Cerebellar nuclear complex (tissue), 1 donor: ENCODE measurements at places on chromosomes 4 and X.

DNA sequence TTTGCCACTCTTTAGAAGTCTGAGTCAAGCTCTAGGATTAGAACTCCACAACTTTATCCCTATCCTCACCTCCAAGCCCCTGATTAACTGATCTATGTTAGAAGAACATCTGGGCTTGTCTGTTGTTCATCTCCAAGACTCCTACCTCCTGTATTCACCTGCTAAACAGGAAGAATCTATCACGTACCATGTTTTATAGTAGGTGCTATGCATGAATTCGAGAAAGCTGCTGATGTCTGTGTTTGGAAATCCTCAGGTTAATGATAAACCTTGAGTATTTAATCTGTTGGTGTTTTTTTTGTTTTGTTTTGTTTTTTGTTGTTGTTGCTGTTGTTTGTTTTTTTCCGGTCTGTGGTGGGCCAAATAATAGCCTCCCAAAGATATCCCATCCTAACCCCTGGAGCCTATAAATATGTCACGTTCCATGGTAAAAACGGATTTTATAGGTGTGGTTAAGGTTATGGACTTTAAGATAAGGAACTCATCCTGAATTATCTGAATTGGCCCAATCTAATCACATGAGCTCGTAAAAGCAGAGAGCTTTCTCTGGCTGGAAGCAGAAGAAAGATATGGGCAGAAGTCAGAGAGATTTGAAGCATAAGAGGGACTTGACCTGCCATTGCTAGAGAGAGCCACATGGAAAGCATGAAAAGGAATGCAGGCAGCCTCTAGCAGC, 101.2 kb upstream of the DUSP21 start:
- DNase-seq, result no peak

GRCh38 chrX:129769467-129770154, 10.1 kb upstream of the SASH3 start:
- DNase-seq, result no peak

- DNase-seq, result no peak
Measured at GRCh38 chr4:31682796-31683195, 962.6 kb downstream of the PCDH7 start.

GRCh38 chrX:140933874-140934655, 68.3 kb upstream of the SPANXB1 start:
- no peak for DNase-seq

- DNase-seq, result no peak
Measured at GRCh38 chrX:38426785-38427184, 74.4 kb downstream of the OTC start.

DNA sequence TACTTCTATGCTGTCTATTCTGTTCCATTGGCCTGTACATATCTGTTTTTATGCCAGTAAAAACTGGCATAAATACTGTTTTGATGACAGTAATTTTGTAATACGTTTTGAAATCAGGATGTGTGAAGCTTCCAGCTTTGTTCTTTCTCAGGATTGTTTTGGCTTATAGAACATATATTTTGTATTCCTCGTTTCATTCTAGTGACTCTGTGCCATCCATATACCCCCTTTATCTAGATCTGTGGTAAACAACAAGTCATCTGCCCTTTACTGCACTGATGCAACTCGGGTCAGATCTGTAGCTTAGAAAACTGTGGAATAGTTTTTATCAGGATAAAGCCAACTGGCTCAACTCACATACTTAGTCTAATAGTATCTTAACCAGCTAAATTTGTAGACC, 233.7 kb downstream of the PRDM5 start:
- no peak for DNase-seq

- DNase-seq, result no peak
Measured at GRCh38 chr4:82611982-82612381, 50.2 kb upstream of the TMEM150C start.

GRCh38 chrX:370963-371745, 15.6 kb downstream of the PPP2R3B start:
- no peak for DNase-seq

- DNase-seq, result no peak
Measured at GRCh38 chr4:31783311-31783710, 1063.1 kb downstream of the PCDH7 start.

- DNase-seq, result no peak
Measured at GRCh38 chr4:152258804-152259708, 276.8 kb downstream of the FBXW7 start.

DNA sequence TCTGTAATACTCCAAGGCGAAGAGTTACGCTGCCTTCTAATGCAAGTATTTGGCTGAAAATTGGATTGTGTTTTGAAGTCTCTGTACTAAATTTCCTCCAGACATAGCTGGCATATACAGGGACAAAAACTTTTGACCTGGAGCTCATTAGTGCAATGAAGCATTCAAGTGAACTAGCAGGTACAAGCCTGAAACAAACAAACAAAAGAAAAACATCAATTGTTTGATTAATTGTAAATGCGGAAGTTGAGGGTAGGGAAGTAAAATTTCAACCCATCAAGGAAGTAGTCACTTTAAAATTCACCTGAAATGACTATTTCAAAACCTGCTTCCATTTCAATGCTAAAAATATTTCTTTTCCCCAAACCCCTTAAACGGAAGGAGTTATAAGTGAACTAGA, 516.3 kb upstream of the ATOH1 start:
- DNase-seq, result no peak

GRCh38 chr4:125459531-125459930, 144.8 kb downstream of the FAT4 start:
- DNase-seq, result no peak

- DNase-seq, result no peak
Measured at GRCh38 chr4:19748519-19749479, 502.9 kb upstream of the SLIT2 start.

GRCh38 chr4:43564591-43564990, 672.1 kb downstream of the GRXCR1 start:
- DNase-seq, result no peak

DNA sequence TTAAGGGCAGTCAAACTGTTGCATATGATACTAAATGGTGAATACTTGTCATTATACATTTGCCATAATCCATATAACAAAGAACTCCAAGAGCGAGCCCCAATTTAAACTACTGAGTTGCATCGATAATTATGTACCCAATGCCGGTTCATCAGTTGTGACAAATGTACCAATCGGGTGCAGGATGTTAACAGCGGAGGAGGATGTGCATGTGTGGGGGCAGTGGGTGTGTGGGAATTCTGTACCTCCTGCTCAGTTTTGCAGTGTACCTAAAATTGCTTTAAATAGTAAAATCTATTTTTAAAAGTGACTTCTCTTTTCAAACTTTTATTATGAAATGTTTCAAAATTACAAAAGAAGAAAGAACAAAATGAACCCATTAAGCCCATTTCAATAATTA, 20.8 kb upstream of the CDS1 start:
- DNase-seq, result no peak

DNA sequence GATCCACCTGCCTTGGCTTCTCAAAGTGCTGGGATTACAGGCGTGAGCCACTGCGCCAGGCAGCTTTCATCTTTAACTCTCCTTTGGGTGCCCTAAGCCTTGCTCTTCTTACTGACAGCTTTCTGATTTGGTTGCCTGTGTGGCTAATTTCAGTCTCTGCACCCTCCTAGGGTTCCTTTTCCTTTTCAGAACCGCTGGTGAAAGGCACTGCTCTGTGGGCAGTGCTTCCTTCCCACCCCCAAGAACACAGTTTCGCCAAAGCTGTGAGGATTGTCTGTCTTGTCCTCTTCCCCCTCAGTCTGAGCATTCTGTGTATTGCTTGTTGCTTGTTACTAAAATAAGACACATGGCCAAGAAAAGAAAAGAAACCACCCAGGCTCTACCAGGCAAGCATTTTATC, 101.4 kb upstream of the FRMPD3 start:
- DNase-seq, result no peak

- no peak for DNase-seq
Measured at GRCh38 chr4:121070274-121070673, 2.1 kb downstream of the NDNF start.

- peak; percentile 8 for DNase-seq
Measured at GRCh38 chr4:110510955-110511544, 35.1 kb downstream of the ENPEP start.

DNA sequence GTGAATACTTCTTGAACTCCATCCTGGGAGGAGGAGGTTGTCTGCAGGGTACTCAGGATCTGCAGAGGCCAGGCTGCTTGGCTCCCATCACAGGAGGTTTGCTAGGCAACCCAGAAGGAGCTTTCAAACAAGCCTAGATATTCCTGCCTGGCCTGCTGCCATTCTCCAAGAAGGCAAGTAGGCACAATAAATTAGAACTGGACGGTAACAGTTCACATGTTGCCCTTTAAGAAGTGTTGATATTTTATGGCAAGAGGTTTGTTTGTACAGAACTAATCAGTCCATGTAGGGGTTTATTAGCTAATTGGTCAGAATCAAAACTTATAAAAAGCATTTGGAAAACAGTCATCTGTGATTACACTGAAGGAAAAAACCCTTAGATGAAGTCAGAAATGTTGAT, 39.3 kb downstream of the SYNPO2 start:
- DNase-seq, result no peak

DNA sequence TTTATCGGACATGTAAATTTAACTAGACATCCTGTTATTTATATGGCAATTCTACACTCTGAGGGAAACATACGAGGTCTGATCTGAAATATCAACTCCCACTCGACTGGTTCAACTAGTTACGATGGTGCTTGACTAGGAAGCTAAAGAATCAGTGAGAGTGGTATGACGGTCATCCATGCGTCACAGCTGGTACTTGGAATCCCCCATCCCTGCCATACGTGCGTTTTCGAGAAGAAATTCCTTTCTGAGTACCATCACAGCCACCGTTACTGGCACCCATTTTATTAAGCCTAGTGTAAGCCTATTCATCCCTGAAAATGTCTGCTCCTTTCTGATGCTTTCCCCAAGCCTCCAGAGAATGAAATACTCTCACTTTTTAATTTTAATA, 695 bp upstream of the PIGA start:
- no peak for DNase-seq

DNA sequence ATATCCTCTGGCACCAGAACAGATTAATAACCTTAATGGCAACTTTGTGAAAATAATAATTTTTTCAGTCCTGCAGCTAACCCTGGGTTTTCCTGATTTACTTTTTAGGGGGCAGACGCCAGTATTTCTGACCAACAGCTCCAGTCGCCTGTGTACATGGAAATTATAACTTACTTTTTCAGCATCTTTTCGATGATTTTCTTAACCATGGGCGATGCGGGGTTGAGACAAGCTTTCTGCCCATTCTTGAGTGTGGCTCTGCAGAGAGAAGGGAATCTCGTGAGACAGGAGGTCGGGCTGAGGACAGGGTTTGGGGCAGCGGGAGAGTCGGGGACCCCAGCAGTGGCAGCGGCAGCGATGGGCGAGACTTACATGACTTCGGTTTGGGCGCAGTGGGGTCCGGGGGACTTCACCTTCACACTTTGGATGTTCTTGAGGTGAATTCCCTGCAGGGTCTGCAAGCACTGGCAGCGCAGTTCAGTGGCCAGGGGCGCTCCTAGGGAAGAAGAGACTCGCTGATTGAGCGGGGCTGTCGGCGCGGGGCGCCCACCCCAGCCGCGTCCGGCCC, 484 bp downstream of the CXCL2 start:
- no peak for DNase-seq

DNA sequence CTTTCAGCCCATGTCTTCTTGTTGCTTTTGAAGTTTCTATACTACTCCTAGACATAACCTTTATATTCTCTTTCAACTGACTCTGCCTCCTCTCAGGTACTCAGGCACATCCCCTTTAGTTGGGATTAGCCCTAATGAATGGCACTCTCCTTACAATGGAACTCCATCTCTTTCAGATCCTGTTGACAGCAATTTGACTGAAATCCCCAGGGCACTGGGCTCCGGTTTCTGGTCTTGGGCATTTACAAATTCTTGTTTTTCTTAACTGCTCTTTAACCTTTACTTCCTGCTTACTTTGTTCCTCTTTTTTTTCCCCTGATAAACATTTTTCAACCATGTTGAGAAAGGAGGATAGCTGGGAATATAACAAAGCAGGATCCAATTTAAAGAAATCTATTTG, 68.9 kb downstream of the ENOX2 start:
- no peak for DNase-seq

GRCh38 chr4:180512801-180513475, 1730.3 kb upstream of the TENM3 start:
- no peak for DNase-seq

- peak; percentile 48 for DNase-seq
Measured at GRCh38 chr4:73258436-73258685, 237 bp downstream of the ANKRD17 start.
